IMR-90 (cell line): ENCODE measurements at places on chromosomes 6 and 20. TPM values are rescaled to one million over a fixed set of nuclear protein-coding genes. Genes with fewer than 3 reads are reported as not detected.

DNA sequence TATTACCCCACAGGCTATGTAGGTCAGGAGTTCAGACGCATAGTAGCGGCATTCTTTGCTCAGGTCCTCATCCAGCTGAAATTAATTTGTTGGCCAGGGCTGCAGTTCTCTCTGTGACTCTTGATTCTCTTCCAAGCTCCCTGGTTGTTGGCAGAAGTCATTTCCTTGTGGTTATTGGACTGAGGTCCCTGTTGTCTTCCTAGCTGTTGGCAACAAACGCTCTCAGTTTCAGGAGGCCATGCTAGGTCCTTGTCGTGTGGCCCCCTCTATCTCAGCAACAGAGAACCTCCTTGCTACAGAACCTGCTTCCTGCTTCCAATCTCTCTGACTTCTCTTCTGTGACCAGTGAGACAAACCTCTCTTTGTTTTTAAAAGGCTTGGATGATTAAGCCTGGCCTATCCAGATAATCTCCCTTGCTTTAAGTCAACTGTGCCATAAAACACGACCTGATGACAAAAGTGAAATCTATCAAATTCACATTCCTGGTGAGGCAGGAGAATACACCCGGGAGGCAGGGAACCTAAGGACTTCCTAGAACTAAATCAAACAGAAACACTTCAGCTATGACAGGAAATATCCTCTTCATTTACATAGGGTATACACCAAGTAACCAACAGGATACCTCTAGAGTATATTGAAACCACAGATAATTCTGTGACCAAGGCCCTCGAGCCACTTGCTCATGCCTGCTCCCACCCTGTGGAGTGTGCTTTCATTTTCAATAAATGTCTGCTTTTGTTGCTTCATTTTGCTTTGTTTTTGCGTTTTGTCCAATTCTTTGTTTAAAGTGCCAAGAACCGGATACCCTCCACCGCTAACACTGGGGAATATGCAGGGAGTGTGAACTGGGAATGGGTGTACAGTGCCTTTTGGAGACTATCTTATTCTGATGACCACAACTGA lies 196.0 kb downstream of the BTBD3 start:
- DNase-seq = no peak

GRCh38 chr6:139834232-139834631 lies 459.8 kb upstream of the CITED2 start:
- DNase-seq = no peak

- peak; percentile 64 for DNase-seq
These were observed 26.2 kb downstream of the HDAC2 start for GRCh38 chr6:113944701-113945100.

DNA sequence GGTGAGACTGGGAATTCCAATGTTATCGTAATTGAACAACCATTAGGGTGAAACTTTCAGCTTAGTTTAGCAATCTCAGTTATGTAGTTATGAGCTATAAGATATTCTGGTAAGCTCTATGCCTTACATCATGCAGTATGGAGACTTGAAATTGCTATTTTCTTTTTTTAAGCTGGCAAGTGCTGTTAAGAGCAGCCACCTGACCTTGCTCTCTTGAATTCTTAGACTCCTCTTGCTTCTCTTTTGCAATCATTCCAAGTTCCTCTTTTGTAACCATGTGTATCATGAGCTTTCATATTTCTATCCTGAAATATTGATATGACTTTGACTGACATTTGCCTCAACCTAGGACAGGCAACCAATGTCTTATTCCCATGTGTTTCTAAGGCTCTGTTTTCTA lies 446.3 kb upstream of the SLC35B3 start:
- no peak for DNase-seq

DNA sequence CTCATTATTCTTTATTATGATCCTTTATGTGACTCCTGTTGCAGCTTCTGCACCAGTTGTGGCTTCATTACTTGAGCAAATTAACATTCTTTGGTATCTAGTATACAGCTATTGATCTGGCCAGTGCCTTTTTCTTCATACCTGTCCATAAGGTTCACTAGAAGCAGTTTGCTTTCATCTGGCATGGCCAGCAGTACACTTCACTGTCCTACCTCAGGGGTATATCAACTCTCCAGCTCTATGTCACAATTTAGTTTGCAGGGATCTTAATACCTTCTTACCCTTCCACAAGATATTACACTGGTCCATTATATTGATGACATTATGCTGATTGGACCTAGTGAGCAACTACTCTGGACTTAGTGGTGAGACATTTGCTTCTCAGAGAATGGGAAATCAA lies 46.6 kb downstream of the VTA1 start:
- no peak for DNase-seq

- DNase-seq = no peak
These were observed 25.0 kb downstream of the ARMC2 start for GRCh38 chr6:108873251-108873650.

DNA sequence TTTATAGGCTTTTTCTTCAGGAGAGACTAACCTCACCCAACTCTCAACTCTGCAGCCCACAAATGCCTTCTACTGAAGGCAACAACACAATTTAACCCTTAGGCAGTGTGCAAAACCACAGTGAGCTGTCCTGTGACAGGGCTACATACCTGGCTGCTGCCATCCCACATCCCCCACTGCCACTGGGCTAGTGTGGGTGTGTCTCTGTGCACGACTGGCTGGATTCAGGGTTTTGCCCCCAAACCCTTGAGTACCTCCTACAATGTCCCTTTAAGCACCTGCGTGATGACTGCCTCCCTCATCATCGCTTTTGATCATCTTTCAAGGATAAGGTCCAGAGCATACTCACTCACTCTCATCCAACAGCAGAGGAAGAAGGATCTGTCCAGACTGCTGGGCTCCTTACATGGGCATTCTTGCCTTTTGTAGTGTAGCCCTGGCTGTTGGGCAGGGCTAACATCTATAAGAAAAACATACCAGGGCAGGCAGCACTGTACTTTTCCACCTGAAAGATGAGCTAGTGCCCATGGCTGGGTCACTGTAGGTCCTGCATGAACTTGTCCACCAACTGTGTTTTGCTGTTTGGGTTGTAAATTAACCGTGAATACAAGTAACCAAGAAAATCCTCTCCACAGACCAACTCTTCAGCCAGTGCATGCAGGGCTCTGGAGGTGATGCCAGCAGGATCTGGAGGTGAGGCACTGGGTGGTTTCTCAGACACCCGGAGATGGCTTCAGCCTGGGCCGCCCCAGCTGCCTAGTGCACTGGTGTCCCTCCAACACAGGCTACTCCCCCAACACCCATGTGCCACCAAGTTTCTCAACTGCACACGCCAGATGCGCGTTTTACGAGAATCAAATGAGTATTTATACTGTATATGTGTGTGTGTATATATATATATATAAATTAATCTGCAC lies 45.2 kb downstream of the PLCG1 start:
- no peak for DNase-seq

DNA sequence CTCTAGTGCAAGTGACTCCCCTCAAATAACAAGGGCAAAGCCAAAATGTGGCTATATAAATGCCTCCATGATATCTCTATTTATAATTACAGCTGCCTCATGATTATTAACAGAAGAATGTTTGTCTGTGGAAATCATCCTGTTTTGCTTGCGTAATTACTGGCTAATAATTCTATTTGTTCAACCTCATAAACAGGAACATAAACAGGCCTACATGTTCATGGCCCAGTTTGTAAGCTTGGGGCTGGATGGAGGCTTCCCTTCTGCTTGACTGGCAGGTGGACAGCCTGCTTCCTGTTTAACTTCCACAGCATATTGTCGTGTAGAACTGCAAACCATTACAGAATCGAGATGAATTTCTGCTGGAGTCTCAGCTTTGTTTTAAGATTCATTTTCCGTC lies 766.0 kb upstream of the MAP3K7 start:
- no peak for DNase-seq

DNA sequence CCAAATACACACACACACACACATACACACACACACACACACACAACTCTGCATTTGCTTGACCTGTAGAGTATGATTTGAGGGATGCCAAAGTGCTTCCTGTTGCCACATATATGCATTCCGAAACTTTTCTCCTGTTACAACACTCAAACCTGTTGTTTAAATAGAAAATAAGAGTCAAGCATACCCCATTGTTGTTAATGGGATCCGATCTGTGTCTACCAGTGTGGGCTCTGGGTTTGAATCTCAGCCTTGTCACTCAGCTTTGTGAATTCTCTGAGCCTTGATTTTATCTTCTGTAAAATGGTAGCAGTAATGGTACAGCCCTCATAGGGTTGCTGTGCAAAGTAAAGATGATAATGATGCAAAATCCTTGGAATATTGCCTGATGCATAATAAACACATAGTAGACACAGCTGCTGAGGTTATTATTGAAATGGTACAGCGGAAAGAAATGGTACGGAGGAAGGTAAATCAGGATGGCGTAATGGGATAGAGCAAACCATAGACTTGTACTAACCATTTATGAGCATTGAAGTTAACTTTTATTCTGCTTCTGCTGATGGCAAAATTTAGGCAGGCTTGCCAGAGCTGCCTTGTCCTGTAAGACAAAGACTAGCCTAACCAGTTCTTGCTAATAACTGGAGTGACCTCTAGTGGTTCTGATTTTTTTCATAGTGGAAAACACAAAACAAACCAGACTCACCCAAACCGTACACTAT lies 113.5 kb upstream of the PHACTR1 start:
- DNase-seq = peak; percentile 77

- peak; percentile 69 for DNase-seq
These were observed 6.6 kb upstream of the TP53RK start for GRCh38 chr20:46695892-46696291.

Gene AP5S1
- total RNA-seq = 11.4 and 11.7 TPM in 2 replicates

Gene STMND1
- not detected in 2 replicates for total RNA-seq

Gene SSTR4
- not detected in 2 replicates for total RNA-seq

Gene PTK7
- total RNA-seq = 44.4 and 47.1 TPM in 2 replicates

Gene SRSF6
- 72.4 and 74.2 TPM in 2 replicates for total RNA-seq

Gene RTF2
- total RNA-seq = 109 and 118 TPM in 2 replicates

Gene LTB
- total RNA-seq = not detected in 2 replicates
